ENCODE measurements at places on chromosomes 7 and 10. TPM values are rescaled to one million over a fixed set of nuclear protein-coding genes. Genes with fewer than 3 reads are reported as not detected.
A peak's percentile ranks its signal among the peaks of the same experiment; 100 is the strongest.

Gene OR2AE1
- not detected for total RNA-seq

Gene PYROXD2
- 10.2 TPM for total RNA-seq

DNA sequence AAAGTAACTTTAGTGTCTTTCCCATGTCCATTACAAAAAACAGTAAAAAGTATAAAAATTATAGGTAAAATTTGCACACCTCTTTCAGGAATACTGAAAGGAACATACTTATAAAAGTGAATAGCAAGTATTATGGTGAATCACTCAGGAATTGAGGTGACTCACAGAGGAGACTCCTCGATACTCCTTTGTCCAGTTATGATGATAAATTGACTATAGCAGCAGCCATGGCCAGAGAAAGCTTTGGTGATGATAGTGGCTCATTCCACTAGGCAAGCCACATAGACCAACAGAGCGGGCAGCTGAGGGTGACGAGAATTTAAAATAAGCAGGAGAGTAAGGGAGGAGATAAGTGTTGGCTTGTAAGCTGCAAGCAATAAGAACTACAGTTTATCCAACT is 1231.1 kb upstream of the CELF2 start:
- H3K4me3 ChIP-seq, result no peak overlapping the region
- no peak for DNase-seq
- H3K27me3 ChIP-seq, result no peaks in the 10 kb centered on the region

DNA sequence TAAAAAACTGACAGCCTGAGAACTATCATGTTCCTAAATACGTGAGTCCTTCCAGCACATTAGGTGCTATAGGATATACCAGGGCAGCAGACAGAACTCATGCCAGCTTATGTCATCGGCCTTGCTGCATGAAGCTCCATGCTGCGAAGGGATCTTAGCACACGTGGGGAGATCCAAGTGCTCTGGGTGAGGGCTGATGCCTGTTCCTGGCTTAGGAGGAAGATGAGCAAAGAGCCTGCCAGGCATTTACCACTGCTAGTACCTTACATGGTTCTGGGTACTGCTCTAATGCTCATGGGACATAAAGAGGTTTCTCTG is 43.2 kb downstream of the SVIL start:
- H3K4me1 ChIP-seq, result peaks cover 100% of the 10 kb centered on the region
- DNase-seq, result no peak
- H3K36me3 ChIP-seq, result no peaks in the 10 kb centered on the region
- H3K27me3 ChIP-seq, result no peaks in the 10 kb centered on the region
- H3K4me3 ChIP-seq, result no peak overlapping the region

GRCh38 chr10:130757271-130757670 is 554.2 kb downstream of the TCERG1L start:
- no peak for DNase-seq
- no peaks in the 10 kb centered on the region for H3K4me1 ChIP-seq
- no peak overlapping the region for H3K4me3 ChIP-seq
- H3K27ac ChIP-seq, result no peak overlapping the region
- no peaks in the 10 kb centered on the region for H3K36me3 ChIP-seq

DNA sequence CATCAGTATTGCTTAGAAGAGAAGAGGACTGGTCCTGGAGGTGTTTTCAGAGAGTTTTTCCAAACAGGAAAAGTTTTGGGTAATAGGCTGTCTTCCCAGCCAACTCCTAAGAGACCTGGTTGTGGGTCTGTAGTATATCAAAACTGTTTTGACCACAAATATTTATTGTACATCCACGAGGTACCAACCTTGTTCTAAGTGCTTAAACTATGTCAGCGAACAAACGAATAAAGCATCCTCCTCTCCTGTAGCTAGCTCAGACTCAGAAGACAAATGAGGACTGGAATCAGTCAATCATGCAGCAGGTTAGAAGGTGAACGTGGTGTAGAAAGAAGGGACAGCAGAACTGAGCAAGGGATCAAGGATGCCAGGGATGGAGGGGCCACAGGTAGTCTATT is 61.6 kb upstream of the MKI67 start:
- H3K4me3 ChIP-seq, result no peak overlapping the region
- H3K36me3 ChIP-seq, result no peaks in the 10 kb centered on the region
- no peaks in the 10 kb centered on the region for H3K4me1 ChIP-seq
- peak; percentile 82 for DNase-seq
- no peaks in the 10 kb centered on the region for H3K27me3 ChIP-seq
